ENCODE measurements at places on chromosomes 1 and 21.

- DNase-seq = no peak
Measured at GRCh38 chr1:199907361-199907760, 120.1 kb upstream of the NR5A2 start.

GRCh38 chr1:36553591-36554322 lies 71.0 kb upstream of the CSF3R start:
- no peak for DNase-seq

GRCh38 chr1:116697548-116698243 lies 30.2 kb upstream of the IGSF3 start:
- DNase-seq = no peak

DNA sequence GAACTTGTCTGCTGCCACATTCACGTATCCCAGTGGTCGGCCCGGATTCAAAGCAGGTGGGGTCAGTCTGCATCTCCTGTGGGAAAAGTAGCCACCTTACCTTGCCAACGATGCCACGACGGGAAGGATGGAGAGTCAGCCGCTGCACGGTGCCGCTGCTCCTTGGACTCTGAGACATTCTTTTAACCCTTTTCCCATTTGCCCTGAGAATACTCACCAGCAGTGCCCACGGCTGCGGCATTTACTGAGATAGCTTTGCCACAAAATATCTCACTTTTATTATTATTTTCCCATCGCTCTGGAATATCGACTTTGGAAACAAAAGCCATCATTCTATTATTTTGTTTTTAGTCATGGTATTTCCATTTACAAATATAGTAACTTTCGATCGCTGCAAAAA lies 15.3 kb upstream of the TTC34 start:
- no peak for DNase-seq

DNA sequence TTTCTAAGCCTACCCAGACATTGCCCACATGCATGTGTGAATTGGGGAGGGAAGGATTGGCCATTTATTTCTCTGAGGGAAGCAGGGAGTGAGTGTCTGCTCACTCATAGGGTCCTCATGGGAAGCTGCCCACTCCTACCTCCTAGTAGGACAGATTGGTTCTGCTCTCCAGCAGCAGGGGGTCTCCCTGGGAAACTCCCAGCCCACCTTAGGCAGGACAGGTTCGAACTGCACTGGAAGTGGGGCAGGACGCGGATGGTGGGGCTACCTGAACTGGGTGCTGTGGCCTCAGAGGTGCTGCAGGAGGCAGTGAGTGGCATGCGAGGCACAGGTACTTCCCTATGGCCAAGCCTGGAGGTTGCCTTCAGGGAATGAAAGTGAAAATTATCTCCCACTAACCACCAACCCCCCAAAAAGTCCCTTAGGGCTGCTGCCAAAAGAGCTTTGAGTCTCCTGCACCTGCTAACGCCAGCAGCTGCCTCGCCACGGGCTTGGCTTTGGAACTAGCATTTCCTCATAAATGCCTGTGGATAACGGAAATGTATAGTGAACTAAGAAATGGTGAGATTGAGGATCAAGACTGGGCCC lies 157.0 kb upstream of the COA6 start:
- DNase-seq = no peak

DNA sequence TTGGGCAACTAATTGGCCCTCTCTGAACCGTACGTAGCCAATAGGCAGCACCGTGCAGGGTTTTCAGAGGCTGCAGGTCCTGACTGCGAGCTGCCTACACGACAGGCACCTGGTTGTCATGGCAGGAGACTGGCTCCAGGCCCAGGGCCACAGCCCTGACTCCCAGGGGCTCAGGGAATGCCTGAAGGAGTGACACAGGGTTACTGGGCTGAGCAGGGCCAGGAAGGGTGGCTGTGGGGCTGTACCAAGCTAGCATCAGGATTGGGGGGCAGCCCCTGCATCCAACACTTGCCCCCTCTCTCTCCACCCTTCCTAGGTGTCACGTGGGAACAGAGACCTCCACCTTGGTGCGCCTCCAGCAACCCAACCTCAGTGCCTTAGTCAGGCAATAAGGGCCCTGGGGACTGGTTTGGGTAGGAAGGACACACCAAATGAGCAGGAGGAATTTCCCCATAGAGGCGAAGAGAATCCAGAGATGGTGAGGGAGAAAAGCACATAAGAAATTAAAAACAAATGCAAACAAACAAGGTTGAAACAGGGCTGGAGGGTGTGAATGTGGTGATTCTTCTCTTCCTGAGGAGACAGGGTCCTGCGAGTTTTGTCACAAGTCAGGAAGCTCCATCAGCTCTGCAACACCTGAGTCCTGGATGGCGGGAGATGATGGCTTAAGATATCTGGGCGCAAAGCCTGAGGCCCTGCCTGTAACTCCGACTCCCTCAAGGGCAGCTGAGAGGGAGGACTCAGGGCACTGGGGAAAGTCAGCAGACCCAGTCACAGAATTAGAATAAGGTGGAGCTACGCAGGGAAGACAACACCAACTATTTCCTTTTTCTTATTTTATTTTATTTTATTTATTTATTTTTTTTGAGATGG lies 19.7 kb upstream of the RNU1-4 start:
- DNase-seq = no peak

GRCh38 chr1:90043586-90043985 lies 48.7 kb downstream of the ZNF326 start:
- no peak for DNase-seq

DNA sequence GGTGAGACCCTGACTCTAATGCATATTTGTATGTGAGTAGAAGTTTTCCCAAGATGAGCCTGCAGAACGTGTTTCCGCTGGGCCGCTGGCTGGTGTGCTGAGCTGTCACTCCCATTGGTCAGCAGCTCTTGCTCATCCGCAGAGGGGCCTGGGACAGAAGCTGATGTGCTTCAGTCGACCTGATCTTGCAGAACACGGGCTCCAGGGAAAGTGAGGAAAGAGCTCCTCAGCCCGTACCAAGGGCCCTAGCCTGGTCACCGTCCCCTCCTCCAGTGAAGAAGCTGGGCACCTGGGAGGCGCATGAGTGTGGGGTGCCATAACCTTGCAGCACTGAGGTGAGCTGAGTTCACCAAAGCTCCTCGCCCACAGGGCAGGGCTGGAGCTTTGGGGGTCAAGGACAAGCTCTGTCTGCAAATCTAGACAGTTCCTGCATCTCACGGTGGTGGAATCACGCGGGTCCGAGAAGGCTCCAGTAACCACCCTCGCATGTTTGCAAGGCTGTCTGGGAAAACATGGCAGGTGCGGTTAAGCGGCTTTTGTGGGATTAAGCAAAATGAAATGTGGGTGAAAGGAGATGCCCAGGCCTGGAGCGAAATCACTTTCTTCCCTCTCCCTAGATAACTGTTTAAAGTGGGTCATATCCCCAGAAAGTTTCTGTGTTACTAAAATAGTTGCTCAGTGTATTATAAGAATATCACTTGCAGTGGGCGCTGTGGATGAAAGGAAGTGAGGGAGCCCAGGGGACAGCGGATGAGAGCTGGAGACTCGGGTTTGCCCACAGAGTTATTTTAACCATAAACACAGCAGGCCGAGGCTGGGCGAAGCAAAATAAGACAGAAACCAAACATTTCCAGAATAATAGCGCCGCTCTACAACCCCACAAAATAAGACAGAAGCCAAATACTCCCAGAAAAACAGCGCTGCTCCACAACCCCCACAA lies 33.1 kb upstream of the LRRC3 start:
- no peak for DNase-seq

DNA sequence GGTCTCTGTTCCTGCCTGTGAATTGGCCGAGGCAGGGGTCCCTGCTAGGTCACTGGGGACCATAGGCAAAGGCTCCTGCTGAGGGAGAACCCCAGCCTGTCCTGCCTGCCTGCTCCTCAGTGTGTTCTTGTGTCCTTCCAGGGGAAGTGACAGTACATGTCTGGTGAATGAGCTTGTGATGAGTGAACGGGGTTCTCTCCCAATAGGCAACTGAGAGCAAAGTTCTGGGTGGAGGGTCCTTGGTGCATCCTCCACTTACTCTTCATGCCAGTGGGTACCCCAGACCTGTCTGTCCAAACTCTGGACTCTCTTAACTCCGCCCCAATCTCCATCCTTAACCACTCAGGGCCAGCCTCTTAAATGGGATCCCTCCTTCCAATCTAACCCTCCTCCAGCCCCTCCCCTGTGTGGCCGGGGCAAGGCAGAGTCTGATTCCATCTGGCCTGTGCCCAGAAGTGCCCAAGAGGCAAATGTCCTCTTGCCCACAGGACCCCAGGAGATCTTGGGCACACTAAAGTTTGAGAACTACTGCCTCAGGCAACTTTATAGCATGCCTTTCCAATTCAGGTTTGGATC lies 2.0 kb downstream of the XKR8 start:
- DNase-seq = no peak

DNA sequence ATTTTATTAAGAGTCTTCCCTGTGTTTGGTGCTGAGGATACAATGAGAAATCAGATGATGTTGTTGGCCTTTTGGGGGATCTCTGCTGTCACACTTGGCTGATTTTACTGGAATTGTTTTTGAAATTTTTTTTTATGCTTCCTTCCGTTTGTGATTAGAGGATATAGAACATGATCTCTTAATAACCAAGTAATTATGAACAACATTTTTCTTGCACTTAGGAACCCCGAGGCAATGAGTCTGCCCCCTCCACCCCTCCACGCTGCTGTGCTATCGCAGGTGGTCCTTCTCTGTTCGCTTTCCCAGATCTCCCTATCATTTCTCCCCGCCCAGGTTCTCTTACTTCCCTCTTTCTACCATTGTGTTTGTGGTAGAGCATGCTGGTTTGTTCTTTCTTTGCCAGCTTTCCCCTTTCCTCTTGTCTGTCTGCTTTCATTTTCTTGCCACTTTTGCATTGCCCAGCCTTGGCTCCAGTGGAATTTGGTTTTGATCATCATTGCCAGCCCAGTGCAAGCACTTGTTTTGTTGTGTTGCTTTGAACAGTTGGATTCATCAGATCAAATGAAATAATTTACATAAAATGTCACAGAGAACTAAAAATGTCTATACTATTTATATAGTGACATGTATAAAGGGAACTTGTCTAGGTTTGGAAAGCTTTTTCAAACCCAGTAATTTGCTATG lies 73.1 kb upstream of the SCCPDH start:
- no peak for DNase-seq

GRCh38 chr1:205690122-205690756 lies 9.9 kb upstream of the SLC45A3 start:
- DNase-seq = no peak

DNA sequence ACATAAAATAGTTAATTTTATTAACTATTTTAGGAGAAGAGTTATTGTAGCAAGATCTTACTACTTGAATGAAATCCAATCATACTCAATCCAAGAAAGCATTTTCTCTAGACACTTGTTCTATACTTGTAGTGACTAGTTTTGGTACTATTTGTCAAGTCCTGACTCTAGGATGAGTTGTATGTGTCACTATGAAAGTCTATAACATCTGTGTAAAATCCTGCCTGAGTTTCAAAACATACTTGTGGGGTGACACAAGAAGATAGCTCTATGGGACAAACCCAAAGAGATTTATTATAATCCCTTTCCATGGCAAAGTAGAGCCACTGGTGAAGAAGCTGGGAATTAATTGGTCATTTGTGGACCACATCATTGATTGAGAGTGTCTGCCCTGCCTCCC lies 1042.2 kb upstream of the ADGRL4 start:
- no peak for DNase-seq

DNA sequence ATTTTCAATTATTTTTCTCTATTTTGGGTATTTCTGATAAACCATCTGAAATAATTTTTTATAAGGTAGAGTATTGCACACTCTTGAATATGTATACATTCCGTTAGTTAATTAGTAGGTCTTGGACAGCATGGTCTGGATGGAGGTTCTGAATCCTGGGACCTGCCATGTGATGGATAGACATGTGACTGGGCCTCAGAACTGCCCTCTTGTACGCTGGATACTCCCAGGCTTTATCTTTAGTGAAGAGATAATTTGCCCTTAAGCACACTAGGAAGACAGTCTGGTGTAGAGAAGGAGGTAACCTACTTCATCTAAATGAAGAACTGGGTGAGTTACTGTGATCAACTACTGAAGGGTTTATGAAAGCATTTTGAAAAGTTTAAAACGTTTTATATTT lies 48.9 kb downstream of the CNIH3 start:
- DNase-seq = no peak

- DNase-seq = no peak
Measured at GRCh38 chr21:44564886-44565598, 6.4 kb upstream of the KRTAP10-3 start.

GRCh38 chr1:13443335-13443979 lies 33.2 kb downstream of the PRAMEF20 start:
- DNase-seq = no peak

- no peak for DNase-seq
Measured at GRCh38 chr1:222931023-222931422, 116.2 kb downstream of the DISP1 start.

GRCh38 chr1:64822621-64823020 lies 77.7 kb downstream of the RAVER2 start:
- no peak for DNase-seq

DNA sequence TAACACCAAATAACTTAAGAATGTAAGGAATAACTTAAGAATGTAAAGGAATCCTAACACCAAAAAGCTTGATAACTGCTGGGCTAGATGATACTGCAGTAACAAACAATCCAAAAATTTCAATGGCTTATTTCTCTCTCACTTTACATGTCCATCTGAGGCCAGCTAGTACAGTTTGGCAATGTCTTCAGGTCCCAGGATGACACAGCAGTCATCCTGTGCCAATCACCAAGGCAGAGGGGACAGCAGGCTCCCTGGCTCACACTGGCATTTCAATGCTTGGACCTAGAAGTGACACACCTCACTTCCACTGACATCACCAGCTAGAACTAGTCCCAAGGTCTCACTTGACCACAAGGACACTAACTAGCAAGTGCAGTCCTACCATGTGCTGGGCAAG lies 15.3 kb downstream of the DNAJC11 start:
- DNase-seq = no peak

DNA sequence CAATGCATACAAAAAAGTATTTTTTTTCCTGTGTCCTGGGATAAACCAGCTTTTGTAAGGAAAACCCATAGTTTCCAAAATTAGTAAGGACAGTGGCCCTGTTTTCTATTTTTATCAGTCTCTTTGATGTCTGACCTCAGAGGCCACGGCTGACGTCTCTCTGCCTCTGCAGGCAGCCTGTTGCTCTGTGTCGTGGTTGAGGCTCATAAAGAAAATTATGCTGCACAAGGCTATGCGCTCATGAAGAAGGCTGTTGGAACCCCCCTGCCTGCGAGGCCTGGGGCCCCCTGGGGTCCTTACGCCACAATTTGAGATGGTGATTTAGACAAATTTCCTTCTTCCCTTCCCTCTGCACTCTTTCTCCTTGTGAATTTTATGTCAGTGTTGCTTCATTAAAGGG lies 48.9 kb downstream of the AGPAT3 start:
- DNase-seq = no peak

DNA sequence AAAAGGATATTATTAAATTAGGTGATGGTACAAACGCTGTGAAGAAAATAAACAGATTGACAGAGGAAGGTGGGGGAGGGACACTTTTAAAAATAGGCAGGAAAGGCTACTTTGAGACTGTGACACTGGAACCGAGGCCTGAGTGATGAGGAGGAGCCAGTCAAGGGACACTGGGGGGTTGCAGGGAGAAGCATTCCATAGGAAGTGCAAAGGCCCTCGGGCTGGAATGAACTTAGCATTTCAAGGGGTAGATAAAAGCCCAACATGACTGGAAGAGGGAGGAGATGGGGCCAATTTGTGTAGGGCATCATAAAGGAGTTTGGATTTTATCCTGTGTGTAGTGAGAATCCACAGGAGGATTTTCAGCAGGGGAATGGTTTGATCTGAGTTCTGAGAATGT lies 15.9 kb downstream of the C1orf94 start:
- no peak for DNase-seq

GRCh38 chr1:235079443-235080296 lies 49.0 kb downstream of the TOMM20 start:
- no peak for DNase-seq

GRCh38 chr1:194705123-194705854 lies 1518.9 kb upstream of the B3GALT2 start:
- no peak for DNase-seq
